Stimulated activated CD8-positive, alpha-beta memory T cell treated with anti-CD3 and anti-CD28 coated beads, Interleukin-7, amount 100 ng/mL, for 4 hours (primary cell): ENCODE measurements at places on chromosomes 1 and 21.

DNA sequence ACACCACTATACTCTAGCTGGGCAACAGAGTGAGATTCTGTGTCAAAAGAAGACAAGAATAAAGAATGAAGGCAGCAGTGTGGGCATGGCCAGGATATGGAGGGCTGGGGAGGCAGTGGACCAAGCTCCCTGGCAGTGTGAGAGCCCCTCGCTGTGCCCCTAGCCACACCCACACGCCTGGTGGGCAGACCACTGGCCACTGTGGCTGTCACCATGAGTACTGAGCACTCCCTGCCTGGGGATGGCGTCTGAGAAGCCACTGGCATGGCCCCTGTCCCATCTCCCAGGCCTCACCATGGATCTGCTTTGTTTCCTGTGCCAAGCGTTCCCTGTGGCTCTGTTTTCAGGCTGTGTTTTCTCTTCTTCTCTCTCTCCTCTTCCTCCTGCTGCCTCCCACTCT lies 51.7 kb downstream of the STUM start:
- no peak for DNase-seq

DNA sequence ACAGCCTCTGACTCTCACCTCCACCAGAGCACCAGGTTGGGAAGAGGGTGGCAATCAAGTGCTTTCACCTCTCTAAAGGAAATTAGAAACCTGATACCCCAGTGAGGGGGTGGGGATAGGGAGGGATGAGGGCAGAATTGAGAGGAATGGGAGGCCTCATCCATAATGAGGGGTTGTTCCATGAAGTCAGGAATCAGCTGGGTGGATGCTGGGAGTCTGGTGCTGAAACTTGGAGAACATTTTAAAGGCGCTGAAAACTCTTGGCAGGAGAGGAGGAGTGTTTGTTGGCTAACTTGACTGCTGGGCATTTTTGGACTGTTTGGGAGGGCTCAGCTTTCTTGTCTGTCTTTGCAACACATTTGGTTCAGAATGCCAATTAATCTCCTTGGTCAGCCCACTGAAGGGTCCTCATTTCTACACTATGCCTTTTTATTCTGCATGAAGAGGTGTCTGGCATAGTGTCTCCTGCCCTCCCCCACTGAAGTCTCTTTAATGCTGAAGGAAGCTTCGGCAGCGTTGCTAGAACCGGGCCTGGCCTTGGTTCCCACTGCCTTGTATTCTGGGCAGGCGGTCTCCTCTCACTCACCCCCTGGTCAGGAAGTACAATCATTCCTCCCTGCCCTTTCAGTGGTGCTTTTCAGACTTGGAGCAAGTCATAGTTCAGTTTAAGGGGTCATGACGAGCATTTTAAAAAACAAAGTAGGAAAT lies 2.2 kb downstream of the PHGDH start:
- no peak for DNase-seq

DNA sequence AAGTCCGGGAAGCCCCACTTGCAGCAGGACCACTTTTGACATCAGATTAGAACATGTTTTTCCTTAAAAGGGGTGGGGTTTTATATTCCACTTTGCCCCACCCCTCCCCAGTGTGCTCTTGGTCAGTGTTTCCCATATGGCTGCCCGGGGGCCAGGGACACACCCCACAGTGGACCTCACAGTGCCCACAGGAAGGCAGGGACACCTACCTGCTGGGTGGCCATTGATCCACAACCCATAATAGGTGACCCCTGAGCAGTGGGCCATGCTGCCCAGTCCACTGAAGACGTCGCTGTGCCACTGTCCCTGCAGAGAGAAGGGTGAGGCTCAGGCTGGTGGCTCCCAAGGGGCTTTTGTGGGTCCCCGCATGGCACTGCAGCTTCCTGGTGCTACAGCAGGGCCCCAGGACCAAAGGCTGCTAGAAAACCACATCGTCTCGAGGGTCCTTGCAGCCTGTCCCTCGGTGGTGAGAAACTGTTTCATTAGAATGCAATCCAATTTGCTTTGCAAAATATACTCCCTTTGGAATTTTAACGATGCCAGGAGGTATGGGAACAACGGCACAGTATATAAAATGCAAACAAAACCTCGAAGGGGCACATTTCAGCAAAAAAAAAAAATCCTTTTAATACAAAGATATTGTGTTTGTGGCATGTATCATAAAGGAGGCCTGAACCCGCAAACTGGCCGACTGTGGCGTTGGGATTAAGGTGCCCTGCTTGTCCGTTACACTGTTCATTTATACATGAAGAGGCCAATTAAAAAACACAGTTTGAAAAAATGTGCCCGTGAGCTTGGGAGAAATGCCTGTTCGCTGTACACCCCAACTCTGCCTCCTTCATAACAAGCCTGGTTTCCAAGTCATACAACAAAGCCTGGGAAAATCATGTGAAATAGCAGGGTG lies 16.9 kb downstream of the MORN1 start:
- no peak for DNase-seq

DNA sequence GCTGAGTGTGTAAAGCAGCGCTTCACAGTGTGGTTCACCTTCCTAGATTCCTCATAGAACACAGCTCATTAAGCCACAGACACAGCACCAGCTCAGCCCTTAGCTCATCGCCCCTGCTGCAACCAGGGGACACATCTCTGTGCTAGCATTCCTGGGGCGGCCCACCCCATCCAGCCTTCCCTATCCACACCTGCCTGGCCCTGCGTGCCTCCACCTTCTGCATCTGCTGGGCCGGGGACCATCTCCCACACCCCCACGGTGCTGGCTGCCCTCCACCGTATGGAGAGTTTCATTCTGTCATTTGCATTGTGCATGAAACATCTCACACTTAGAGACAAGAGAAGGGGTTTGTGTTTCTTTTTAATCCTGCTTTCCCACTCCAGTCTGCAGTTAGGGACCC lies 35.8 kb upstream of the PRSS38 start:
- no peak for DNase-seq

- no peak for DNase-seq
These were observed 25.0 kb upstream of the ZNF436 start for GRCh38 chr1:23394684-23395083.

- no peak for DNase-seq
These were observed 948 bp downstream of the STK40 start for GRCh38 chr1:36384542-36385409.

DNA sequence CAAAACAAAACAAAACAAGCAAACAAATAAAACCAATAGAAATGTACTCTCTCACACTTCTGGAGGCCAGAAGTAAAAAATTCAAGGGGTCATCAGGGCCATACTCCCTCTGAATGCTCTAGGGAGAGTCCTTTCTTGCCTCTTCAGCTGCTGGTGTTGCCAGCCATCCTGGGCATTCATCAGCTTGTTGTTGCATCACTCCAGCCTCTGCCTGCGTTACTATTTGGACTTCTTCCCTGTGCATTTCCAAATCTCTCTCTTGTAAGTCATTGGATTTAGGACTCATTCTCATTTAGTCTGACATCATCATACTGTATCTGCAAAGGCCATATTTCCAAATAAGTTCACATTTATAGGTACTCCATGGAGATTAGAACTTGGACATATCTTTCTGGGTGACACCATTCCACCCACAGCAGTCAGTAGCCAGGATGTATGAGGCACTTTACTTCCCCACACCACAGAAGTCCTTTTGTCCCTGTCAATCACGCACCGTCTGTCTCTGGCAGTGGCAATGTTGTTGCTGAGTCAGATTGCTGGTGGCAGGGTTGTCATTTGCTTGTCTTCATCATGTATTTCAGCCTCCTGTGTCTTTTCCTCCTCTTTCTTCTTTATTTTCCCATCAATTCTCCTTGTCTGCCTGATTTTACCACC lies 151.0 kb upstream of the KCNJ6 start:
- DNase-seq, result no peak

GRCh38 chr21:36044056-36044455 lies 16.3 kb downstream of the SETD4 start:
- no peak for DNase-seq

DNA sequence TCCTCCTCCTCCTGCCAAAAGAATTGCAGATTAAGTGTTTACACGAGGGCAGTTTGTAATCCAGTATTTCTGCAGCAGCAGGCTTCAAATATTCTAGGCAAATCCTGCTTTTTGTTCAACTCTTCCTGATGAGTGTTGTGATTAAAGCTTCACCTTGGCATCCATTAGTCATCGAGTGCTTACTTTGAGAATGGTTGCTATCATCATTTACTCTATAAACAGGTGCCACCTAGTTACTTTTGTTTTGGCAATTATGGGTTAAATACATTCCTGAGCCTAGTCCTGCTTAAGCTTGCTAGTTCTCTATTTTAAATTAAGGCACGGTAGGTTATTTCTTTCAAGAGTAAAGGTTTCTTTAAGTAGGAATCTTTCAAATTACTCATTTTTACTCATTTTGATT lies 20.3 kb downstream of the PDC start:
- DNase-seq, result no peak

DNA sequence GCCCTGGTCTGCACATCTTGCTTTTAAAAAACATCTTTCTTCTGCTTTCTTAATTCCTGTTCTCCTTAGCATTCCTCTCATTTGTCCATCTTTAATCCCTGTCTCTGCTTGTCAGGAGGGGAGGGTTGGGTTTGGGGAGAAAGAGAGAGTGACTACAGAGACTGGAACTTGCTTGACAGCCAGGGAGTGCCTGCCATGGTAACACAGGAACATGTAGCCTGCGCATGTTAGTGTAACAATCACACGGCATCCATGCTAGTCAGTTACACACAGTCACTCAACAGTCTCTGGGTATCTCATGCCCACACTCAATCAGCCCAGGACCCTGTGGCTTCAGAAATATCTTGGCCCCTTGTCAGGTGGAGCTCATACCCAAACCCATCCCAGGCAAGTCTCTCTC lies 818 bp upstream of the TFAP2E start:
- DNase-seq, result no peak

GRCh38 chr1:155208541-155209311 lies at the start of gene MTX1:
Gene MTX1, plus strand, starts transcription at chr1:155208695. Its CDS starts 110 bp downstream, at chr1:155208805.
- peak; percentile 78 for DNase-seq

- DNase-seq, result no peak
These were observed 45.2 kb downstream of the SLC37A1 start for GRCh38 chr21:42558846-42559245.

GRCh38 chr1:176829261-176829660 lies 335.3 kb downstream of the ASTN1 start:
- no peak for DNase-seq

GRCh38 chr1:197733324-197733723 lies 42.0 kb downstream of the DENND1B start:
- DNase-seq, result no peak

- DNase-seq, result no peak
These were observed 35.9 kb upstream of the RASAL2 start for GRCh38 chr1:178057912-178058534.

DNA sequence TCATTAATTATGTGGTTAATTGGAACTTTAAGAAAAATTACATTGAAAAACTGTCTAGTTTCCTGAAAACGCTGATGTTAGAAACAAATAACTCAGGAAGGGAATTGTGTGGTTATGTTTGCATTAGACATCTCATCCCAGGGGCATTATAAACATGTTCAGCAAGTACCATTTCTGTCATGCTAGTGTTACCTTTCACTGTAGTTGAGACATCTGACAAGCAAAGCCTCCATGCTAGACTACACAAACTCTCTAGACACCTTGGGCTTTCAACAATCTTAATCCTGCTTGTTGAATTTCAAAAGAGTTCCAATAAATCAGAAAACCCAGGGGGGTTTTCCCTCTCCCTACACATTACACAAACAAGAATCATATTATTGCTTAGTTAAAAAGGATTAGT lies 536.8 kb downstream of the KCNT2 start:
- no peak for DNase-seq

DNA sequence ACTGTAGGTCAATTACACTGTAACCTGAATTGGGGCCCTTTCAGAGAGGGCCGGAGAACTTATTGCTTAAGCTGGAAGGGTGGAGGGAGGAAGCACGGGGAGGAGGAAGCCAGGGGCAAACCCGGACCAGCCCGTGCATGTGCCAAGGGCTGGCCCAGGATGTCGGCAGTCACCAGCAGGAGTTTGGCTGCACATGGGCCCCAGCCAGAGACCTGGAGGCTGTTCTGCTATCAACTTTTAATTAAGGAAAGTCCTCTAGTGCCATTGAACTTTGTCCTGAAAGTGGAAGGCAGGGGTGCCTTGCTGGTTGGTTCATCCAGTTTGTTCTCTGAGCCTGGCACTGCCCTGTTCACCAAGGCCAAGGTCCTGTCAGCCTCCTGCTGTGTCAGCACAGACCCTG lies 200.8 kb upstream of the VAMP3 start:
- no peak for DNase-seq

DNA sequence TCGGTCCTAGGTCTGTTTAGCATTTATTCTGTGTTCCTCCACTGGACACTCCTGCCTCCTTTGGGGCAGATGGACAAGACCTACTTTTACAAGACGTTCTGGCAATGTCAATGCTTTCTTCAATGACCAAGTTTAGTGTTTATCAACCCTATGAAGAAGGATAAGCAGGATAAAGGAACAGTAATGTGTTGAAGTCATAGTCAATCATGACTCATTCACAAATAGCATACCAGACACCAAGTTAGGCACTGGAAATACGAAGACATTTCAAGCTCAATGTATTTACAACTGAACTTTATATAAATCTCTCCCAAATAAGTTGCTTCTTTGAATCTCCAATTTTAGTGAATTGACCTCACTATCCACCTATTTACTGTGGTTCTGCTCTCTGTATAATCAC lies 4.8 kb upstream of the SLC35D1 start:
- no peak for DNase-seq

GRCh38 chr1:181111559-181111958 lies 23.1 kb downstream of the IER5 start:
- no peak for DNase-seq

- no peak for DNase-seq
These were observed 57.0 kb downstream of the YARS1 start for GRCh38 chr1:32759997-32760623.

DNA sequence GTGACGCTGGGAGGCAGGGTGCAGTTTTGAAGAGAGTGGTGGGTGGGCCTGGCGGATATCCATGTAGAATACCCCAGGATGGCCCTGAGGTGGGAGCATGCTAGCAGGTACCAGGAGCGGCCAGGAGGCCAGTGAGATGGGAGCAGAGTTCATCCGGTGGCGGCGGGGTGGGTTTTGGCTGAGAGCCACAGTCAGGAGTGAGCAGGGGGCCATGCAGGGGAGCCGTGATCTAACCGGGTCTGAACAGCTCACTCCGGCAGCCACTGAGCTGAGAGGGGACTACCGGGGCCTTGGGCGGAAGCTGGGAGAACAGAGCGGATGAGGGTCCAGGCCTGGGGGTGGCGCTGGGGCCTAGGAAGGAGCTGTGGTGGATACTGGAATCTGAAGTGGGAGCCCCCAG lies 47.6 kb upstream of the LRP8 start:
- no peak for DNase-seq

GRCh38 chr1:33117440-33118085 lies 36.6 kb downstream of the AZIN2 start:
- no peak for DNase-seq

DNA sequence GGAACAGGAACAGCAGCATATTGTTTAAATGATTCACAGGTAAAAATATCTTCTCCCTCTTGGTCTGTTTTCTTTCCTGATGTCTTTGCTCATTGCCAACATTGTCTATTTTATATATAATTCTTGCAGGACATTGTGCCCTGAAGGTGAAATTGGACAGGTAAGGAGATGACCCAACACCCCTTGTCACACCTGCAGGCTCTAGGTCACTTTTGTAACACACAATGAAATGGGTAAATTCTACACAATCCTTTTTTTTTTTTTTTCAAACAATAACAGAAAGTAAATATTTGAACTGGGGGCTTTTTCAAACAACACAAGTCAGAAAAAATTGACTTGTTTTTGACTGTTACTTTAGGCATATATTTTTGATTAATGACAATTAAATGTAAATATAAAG lies 62.9 kb upstream of the ERG start:
- DNase-seq, result no peak
